ENCODE measurements at places on chromosomes 3 and 15.

- DNase-seq: no peak
These were observed 120.5 kb downstream of the PDZRN3 start for GRCh38 chr3:73504239-73504638.

GRCh38 chr15:101001796-101002195, 82.6 kb downstream of the LRRK1 start:
- no peak for DNase-seq

DNA sequence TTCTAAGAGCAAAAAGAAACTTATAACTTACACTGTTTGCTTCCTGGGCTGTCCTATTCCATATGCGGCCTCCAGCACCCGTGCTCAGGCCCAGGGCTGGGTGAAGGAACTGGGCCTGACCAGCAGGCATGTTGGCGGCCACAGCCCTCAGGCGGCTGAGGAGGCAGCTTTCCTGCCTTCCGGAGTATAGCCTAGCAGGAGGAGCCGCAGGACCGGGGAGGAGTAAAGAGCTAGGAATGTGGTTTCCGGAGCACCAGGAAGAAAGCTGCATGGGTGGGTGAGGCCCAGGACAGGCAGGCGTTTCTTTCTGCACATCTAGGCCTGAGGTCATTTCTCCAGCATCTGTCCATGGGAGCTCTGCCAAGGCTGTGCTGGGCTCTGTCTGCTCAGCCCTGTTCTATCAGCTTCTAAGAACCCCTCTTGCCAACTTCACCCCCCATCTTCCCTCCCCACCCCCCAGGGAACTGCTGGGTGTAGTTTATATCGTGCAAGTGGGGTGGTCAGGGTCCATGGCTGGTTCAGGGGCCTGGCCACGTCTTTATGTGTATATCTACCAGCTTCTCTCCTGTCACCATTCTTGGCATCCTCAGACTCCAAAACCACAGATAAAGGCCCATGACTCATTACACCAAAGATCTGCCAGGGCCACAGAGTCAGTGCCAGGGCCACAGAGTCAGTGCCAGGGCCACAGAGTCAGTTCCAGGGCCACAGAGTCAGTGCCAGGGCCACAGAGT, 7.8 kb upstream of the KIF7 start:
- DNase-seq: no peak

DNA sequence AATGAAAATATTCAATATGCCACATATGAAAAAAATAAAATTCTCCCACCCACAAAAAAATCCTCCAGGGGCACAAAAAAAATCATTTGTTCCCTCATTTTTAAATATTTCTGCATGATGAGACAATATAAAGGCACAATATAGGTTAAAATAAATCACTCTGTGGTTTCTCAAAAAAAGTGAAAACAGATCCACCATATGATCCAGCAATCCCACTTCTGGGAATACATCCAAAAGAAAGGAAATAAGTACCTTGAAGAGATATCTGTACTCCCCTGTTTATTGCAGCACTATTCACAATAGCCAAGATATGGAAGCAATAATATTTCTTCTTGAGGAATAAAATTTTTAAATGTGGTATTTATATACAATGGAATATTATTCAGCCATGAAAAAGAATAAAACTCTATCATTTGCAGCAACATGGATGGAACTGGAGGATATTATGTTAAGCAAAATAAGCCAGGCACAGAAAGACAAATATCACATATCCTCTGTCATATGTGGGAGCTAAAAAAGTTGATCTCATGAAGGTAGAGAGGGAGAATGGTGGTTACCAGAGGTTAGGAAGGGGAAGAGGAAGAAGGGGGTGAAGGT, 1.5 kb downstream of the ATP8B4 start:
- DNase-seq: no peak

GRCh38 chr3:45838466-45838865, 3.5 kb downstream of the LZTFL1 start:
- no peak for DNase-seq

- no peak for DNase-seq
These were observed 2.7 kb downstream of the ARPP21 start for GRCh38 chr3:35641920-35642527.

- DNase-seq: no peak
These were observed 3.1 kb downstream of the CD86 start for GRCh38 chr3:122058294-122058693.

- DNase-seq: no peak
These were observed 25.4 kb downstream of the KY start for GRCh38 chr3:134625462-134625861.

DNA sequence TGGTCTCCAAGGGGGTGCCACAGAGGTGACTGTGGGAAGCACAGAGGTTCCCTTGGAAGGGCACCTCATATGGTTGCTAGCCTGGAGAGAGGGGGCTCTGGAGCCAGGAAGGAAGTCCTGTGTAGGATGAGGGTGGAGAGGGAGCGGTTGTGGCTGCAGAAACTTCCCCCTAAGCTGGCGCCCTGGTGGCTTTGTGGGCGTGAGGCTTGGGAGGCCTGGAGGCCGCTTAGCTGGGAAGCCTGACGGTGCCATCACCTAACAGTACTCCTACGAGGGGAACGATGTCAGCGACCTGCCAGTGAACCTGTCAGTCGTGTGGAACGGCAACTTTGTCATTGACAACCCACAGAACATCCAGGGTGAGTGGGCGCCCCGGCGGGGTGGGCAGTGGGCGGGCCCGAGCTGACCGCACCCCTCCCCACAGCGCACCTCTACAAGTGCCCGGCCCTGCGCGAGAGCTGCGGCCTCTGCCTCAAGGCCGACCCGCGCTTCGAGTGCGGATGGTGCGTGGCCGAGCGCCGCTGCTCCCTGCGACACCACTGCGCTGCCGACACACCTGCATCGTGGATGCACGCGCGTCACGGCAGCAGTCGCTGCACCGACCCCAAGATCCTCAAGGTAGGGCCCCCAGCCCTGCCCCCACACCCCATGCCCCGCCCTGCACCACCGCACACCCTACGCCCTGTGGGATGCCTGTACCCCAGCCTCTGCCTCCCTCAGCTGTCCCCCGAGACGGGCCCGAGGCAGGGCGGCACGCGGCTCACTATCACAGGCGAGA, 31.0 kb downstream of the PLXNA1 start:
- DNase-seq: no peak

- no peak for DNase-seq
These were observed 121.1 kb downstream of the TPRG1 start for GRCh38 chr3:189292667-189293484.

DNA sequence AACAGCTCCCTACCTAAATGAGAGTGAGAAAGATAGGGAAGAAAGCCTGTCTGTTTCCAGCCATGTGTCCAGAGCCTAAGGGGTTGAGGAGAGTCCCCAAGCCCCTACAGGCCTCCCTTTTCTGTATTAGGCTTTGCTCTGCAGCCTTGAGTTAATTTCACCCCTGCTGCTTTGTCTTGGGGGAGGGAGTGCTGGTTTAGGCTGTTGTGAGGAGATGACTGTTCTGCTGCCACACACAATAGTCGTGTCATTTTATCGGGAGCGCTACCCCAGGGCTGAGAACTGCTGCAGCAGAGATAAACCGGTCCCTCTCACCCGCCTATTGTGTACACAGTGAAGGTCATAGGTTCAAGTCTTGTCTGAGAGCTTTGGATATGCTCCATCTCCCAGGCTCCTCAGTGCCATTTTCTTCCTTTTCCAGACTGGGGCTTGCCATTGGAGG, 1.4 kb downstream of the ZNF609 start:
- DNase-seq: no peak

DNA sequence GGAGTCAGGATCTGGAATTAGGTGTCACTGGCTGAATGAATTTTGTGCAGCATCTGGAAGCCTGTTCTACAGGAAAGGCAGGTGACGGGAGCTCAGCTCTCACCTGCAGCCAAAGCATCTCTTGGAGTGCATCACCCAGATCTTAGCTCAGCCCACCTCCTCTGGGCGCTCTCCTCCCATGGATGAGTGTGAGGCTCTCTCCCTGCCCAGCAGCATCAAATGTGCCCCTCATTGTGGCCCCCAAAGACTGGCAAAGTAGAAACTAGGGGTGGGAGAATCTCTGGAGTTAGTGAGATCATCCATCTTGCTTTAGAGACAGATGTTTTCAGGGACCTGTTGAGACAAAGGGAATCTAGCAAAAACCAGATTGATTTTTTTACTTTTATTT, 68.7 kb downstream of the SENP2 start:
- DNase-seq: no peak

- no peak for DNase-seq
These were observed 22.7 kb upstream of the OR5K1 start for GRCh38 chr3:98440283-98440682.

- DNase-seq: no peak
These were observed 805 bp upstream of the TRPM7 start for GRCh38 chr15:50687302-50687902.

- DNase-seq: no peak
These were observed at the start of gene GABRA5 for GRCh38 chr15:26866298-26867199. Gene GABRA5, plus strand, starts transcription at chr15:26867062. Its CDS starts 2,187 bp downstream, at chr15:26869249.

DNA sequence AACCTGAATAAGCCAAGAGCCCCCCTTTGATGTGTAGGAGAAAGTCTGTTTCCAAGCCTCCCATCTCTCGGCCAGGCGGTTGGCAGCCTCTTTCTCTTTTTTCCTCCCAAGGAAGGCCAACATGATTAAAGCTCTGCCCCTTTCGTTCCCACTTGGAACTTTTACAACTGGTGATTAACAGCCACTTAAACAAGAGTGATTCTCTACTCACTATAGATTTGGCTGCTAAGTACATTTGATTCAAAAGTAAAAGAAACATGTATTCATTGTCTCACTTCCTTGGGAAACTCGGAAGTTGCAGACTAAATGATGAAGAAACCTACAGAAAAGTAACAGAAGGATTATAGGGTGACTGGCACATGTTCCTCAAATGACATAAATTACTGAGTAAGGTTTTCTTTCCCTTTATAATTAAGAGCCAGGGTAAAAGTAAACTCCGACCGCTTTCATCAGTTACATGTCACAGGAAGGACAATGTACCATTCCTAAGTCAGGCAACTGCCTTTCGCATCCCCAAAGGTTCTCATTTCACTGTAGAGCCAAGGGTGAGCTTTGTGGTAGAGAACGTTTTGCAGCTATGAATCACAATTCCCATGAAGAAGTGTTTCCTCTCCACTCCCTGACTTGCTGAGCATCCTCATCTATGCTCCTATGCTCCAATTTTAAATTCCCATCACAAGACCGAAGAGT, 72.7 kb downstream of the MB21D2 start:
- DNase-seq: no peak

DNA sequence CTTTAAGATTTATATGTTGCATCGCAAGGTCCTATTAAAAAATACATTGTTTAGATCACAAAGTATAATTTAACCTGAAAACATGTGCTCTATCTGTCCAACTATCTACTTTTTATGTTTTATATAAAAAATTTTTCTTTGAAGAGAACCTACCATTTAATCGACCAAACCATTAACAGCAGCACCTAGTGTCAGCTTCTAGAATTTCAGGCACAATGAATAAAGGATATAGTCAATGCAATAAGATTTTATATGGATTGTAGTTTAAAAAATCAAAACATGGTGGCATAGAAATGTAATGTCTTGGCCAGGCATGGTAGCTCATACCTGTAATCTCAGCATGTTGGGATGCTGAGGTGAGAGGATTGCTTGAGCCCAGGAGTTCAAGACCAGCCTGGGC, 313.7 kb downstream of the GAP43 start:
- DNase-seq: no peak

- no peak for DNase-seq
These were observed 2.9 kb downstream of the FOXL2 start for GRCh38 chr3:138943724-138944653.

- no peak for DNase-seq
These were observed 287.9 kb upstream of the SEMA6D start for GRCh38 chr15:47429376-47429775.

- no peak for DNase-seq
These were observed 94.1 kb downstream of the FAM43A start for GRCh38 chr3:194779729-194780224.

DNA sequence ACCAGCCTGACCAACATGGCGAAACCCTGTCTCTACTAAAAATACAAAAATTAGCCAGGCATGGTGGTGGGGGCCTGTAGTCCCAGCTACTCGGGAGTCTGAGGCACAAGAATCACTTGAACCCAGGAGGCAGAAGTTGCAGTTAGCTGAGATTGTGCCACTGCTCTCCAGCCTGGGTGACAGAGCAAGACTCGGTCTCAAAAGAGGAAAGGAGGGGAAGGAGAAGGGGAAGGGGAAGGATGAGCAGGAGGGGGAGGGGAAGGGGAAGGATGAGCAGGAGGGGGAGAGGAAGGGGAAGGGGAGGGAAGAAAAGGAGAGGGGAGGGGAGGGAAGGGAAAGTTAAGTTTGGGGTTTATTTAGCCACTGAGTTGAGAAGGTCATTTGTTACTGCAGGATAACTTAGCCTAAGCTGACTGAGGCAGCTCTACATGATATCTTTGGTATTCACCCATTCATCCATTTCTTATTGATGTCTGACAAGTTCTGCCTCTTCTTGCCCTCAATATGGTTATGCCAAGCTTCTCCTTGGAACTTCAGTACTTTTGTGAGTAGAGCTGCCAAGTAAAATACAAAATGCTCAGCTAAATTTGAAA, 15.9 kb upstream of the ABHD2 start:
- DNase-seq: no peak
